ENCODE measurements at places on chromosomes 1 and 21.

- no peak for DNase-seq
Measured at GRCh38 chr1:7940745-7941436, at the start of gene TNFRSF9. TSS of gene TNFRSF9 (minus strand) at chr1:7940839. CDS start at chr1:7939994, 845 bp downstream.

DNA sequence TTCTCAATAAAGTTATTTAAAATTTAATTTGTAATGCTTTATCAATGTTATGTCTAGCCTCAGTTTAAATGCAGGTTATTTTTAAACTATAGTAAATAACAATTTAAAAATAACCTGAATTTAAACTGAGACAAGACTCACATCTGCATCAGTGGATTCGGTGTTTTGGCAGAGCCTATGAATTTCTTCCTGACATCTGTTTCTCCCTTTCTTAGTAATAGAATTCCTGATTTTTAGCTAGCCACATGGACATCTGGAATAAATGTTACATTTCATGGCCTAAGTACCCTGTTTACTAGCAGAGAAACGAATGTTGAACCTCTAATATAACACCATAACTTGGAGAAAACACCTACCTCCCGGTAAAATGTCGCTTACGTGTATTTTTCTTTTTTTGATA is 1141.6 kb upstream of the ADGRL2 start:
- DNase-seq, result no peak

- no peak for DNase-seq
Measured at GRCh38 chr1:225769687-225770086, 7.9 kb upstream of the SRP9 start.

DNA sequence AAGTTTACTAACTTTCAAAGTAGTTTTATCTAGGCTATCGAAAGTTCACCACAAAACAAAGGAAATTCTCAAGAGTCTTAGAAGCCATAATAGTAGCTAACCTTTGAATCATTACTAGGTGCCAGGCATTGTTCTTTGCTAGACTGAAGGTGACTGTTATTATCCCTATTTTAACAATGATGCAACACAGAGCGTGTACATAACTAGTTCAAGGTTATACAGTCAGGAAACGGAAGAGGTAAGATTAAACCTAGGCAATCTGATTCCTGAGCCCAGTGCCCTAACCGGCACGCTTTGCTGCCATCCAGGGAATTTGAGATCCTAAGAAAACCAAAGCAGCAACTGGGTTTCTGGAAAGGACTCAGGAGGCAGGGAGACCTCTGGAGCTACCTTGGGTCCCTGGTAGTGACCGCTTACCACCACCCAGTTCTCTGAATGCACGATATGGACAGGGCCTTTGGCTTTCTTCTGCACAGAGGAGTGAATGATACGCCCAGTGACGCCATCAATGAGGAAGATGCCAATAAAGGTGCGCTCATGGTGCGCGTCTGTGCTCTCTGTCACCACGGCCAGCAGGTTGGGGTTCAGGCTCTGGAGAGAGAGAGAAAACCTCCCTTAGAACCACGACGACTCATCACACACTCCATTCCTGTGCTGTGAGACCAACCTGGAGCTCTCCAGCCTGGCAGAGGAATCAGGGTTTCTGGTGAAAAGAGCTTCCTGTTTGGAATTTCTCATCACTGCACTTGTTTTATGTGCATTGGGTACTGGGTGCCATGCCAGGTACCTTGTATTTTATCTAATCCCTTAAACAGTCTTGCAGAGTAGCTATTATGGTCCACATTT is 13.1 kb upstream of the UBR4 start:
- DNase-seq, result no peak

- DNase-seq, result peak; percentile 55
Measured at GRCh38 chr1:248618878-248619277, 16.0 kb downstream of the OR2T11 start.

GRCh38 chr1:156700736-156701531 is 4.4 kb downstream of the CRABP2 start:
- no peak for DNase-seq

DNA sequence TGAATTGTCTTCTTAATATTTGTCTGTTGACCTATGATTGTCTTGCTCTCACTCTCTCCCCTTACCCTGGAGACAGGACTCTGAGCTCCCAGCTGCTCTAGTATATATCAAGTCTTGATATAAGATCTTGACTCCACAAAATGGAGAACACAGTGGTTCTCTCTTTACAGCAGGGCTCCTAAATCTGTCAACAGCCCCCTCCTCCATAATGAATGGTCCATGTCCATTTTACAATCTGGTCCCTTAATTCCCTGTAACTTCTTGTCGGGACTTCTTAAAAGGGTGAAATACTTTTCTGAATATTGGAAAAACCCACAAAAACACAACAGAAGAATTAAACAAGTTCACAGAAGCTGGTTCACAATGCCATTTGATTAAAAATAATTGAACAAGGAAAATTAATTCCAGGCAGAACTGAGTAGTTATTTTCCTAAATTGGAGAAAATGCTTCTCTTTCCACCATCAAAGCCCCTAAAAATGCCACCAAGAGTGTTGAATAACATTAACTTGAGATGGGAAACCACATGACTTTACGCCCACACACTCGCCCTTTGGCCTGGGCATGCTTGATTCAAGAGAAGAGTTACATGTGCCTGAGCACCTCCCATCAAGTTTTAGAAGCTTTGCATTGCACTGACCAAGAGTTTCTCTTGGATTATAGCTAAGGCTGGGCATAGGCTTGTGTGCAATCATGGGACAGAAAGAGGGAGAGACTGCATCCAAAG is 109.8 kb downstream of the TOMM20 start:
- DNase-seq, result no peak

- DNase-seq, result no peak
Measured at GRCh38 chr21:24903994-24904635, 703.2 kb downstream of the MRPL39 start.

Measured in liver (tissue), 10 donors.